Stimulated activated CD4-positive, alpha-beta T cell treated with anti-CD3 and anti-CD28 coated beads, Interleukin-4, amount 100 ng/mL, for 48 hours (primary cell): ENCODE measurements at places on chromosomes 5 and 9.

- no peak for DNase-seq
Observed at GRCh38 chr9:133943781-133944745, 48.1 kb downstream of the VAV2 start.

DNA sequence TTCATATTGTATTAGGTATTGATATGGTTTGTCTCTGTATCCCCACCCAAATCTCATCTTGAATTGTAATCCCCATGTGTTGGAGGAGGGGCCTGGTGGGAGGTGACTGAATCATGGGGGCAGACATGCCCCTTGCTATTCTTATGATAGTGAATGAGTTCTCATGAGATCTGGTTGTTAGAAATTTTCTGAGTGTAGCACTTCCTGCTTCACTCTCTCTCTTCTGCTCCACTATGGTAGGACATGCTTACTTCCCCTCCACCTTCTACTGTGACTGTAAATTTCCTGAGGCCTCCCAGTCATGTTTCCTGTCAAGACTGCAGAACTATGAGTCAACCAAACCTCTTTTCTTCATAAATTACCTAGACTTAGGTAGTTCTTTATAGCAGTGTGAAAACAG lies 187.4 kb upstream of the SLC24A2 start:
- no peak for DNase-seq

DNA sequence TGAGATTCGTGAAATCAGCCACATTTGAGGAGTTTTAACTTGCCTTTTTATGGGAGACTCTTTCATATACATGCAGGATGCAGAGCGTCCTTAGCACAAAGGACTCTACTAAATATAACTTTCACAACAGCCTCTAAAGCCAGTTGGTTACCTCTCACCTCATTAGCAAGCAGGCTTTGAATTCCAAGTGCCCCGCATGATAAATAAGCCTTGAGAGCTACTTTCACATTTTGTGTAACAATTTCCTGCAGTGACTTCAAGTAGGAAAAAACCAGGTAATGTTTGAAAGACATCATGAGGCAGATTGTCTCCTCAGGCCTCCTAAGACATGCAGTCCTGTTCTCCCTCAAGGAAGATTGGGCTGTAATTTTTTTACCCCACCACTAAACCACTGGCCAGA lies 50.5 kb downstream of the RALGPS1 start:
- no peak for DNase-seq

DNA sequence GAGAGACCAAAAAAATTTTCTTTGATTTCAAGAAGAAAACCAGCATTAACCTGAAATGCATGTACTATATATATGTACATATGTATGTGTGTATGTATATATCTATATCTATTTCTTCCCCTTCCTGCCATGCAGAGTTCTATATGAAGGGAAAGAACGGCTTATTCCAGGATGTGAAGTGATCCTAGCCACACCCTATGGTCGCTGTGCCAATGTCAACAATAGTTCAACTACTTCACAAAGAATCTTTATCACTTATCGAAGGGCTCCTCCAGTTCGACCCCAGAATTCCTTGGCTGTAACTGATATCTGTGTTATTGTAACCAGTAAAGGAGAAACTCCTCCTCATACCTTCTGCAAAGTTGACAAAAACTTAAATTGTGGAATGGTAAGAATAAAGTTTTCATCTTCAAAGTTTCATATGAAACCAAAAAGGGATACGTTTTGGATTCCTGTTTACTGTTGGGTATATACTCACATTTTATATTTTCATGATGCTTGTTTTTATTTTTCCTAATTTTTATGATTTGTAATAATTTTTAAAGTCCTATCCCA lies 56.2 kb downstream of the DENND4C start:
- DNase-seq, result no peak

- DNase-seq, result no peak
Observed at GRCh38 chr5:108093186-108093585, 288.7 kb downstream of the FBXL17 start.

DNA sequence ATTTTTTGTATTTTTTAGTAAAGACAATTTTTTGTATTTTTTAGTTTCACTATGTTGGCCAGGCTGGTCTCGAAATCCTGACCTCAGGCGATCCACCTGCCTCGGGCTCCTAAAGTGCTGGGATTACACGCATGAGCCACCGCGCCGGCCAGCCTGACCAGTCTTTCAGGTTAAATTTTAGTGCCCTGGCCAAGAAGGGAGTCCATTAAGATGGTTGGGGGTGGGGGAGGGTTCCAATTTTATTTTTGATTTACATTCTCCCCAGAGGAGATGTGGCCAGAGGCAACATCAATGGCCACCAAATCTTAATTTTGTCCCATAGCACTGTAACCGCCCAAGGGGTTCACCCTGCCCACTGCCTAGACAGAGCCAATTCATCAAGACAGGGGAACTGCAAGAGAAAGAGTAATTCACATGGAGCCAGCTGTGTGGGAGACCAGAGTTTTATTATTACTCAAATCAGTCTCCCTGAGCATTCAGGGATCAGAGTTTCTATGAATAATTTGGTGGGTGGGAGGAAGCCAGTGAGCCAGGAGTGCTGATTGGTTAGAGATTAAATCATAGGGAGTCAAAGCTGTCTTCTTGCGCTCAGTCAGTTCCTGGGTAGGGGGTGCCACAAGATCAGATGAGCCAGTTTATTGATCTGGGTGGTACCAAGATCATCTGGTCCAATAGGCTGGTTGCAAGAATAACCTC lies 24.7 kb downstream of the TBCA start:
- peak; percentile 26 for DNase-seq

DNA sequence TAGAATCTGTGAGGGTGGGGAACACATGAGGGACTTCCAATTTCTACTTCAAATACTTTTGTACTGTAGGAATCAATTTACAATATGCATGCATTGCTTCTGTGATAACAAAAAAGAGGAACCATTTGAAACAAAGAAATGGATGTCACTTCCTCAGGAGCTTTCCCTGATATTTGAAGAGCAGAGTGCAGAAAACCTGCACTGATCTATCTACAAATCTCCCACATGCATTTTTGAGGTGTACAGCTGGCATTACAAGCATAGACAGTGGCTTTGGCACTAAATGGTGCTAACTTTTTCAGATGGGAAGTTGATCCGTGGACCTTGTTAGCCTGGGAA lies 27.7 kb downstream of the YIPF5 start:
- DNase-seq, result no peak

- DNase-seq, result no peak
Observed at GRCh38 chr5:159101685-159102084, 2.0 kb upstream of the EBF1 start.

DNA sequence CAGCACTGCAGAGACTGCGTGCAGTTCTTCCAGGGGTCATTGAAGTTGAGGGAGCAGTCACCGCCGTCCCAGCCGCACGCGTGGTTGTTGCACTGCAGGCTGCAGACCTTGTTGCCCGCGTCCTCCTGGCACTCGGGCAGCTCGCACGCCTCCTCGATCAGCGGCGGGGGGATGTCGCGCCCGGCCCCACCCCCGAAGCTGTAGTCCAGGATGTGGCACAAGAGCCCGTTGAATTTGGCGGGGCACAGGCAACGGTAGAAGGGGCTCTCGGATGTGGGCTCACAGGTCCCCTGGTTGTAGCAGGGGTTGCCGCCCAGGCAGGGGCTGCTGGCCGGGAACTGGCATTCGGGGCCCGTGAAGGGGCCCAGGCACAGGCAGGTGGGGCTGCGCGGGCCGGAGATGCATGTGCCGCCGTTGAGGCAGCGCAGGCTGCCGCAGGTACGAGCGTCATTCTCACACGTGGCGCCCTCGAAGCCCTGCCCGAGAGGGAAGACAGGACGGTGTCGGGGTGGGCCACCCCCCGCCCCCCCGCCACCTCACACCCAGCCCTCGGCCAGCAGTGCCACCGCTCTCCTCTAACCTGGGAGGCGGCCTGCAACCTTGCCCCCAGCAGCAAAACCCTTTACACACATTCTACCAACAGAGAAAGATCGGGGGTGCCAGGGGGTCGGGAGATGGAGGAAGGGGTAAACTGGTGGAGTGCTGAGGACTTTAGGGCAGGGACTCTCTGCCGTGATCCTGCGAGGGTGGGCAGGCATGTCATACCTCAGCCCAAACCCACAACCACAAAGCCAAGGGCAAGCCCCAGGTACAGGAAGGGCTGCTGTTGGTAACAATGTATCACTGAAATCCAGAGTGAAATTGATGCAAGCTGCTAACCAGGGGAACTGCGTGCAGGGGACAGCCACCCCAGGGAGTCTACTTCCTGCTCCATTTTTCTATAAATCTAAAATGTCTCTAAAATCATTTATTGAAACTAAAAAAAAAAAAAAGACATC lies 22.9 kb upstream of the SEC16A start:
- no peak for DNase-seq
